ENCODE measurements at places on chromosomes 1 and 21.

GRCh38 chr1:228190778-228191177, 17.1 kb upstream of the OBSCN start:
- DNase-seq, result no peak

- no peak for DNase-seq
Observed at GRCh38 chr21:44449473-44450363, 5.6 kb upstream of the LRRC3 start.

GRCh38 chr1:224707843-224708725, 92.0 kb downstream of the CNIH3 start:
- DNase-seq, result no peak

- DNase-seq, result no peak
Observed at GRCh38 chr1:111499026-111499785, 4.2 kb downstream of the ADORA3 start.

DNA sequence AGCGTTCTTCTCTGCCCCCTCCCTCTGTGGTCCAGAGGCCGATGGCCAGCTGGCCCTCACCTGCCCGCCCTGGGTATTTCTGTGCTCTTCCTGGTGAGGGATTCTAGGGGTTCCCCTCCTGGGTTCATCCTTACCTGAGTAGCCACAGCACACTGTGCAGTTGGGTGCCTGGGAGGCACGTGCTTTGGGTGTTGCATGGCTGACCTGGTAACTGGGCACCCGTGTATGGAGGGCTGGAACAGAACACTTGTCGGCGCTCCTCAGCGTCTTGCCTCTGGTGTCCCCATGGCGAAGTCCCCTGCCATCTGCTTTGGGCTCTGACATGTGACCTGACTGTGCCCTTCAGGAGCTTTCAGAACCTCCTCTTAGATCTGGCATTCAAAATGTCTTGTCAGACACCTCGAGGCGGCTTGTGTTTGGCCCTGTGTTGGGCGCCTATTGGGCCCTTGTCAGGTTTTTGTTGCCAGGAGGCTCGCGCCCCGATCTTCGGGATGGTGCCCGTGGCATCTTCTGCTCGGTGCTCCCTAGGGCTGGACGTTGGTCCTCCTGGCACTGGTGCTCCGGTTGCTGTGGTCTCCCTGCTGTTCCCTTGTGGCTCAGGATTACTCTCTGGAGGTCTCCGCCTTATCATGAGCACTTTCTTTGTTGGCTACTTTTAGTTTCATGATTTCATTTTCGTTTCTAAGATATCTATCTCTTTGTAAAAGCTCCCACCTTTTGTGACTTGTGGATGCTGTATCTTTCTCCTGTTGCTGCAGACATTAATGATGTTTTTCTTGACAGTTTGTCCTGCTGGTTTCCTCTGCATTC, 28.5 kb downstream of the SKI start:
- no peak for DNase-seq

DNA sequence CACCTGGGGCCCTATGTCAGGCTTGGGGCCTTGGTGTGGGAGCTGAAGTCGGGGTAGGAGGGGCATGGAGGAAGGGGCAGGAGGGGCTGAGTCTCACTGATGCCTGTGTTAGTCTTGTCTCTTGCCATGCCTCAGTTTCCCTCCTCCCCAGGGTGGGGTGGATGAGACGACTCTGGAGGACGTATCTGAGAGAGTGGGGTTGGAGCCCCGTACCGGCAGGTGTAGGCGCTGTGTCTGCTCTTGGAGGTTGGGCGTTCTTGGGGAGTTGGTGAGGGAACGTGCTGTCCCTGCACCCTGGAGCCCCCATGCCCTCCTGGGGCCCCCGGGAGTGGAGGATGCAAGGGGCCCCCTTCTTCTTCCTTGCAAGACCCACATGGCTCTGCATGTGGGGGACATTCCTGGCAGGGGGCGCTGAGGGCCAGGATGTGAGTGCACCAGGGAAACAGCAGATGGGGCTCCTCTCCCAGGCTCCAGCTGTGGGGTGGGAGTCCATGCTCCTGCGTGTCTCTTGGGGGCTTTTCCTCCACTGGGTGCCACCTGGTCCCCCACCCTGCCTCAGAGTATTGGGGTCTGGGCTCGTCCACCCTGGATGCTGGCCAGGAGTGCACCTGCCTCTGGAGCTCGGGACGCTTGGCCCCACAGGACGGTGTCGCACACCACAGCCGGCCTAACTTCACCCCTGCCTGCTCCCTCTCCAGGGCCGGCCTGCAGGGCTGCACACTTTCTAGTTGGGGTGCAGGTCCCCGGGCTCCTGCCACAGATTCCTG, 1.4 kb upstream of the TNFRSF14 start:
- DNase-seq, result no peak

- no peak for DNase-seq
Observed at GRCh38 chr1:67589519-67590233, 95.3 kb upstream of the GADD45A start.

DNA sequence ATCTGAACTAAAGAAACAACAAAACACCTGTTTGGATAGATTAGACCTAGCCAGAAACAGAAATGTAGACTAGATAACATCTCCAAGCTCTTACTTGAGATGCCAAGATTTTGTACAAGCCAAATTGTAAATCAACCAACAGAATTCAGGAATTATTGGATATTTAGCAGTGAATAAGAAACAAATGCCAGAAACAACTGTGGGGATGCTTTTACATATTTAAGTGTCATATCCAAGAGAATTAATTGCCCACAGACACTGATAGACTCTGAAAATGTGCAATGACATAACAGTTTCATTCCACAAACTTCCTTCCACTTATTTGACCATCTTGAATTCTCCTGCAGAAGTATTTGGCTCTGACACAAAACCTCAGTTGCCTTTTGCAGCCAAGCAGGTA, 92.3 kb downstream of the SGIP1 start:
- DNase-seq, result no peak

GRCh38 chr1:215198021-215198420, 115.5 kb downstream of the KCNK2 start:
- DNase-seq, result no peak

DNA sequence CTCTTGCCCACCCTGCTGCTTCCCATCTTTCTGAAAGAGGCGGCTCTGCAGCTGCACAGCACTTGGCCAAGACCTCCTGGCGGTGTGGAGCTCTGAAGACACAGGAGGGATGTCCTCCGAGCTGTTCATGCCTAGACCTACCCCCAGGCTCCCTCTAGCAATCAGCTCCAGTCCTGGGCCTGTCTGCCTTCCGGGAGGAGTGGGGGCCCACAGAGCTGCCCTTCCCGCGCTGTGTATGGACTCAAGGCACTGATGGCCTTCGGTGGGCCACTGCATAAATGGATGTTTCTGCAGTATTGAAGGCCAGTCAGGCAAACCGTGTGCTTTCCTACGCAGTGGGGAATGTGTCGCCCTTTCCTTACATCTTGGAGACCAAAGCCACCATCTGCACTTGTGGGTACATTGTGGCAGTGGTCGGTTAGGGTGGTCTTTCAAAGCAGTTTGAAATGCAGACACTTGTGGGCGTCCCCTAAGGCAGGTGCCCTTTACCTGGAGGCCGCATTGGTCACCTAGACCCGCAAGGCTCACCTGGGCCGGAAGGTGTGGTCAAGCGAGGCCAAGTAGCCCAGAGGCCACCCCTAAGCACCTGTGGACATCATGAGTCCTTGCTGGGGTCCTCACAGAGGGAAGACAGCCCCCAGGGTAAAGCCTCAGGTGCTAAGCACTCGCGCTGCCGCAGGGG, 912 bp upstream of the PKNOX1 start:
- no peak for DNase-seq

DNA sequence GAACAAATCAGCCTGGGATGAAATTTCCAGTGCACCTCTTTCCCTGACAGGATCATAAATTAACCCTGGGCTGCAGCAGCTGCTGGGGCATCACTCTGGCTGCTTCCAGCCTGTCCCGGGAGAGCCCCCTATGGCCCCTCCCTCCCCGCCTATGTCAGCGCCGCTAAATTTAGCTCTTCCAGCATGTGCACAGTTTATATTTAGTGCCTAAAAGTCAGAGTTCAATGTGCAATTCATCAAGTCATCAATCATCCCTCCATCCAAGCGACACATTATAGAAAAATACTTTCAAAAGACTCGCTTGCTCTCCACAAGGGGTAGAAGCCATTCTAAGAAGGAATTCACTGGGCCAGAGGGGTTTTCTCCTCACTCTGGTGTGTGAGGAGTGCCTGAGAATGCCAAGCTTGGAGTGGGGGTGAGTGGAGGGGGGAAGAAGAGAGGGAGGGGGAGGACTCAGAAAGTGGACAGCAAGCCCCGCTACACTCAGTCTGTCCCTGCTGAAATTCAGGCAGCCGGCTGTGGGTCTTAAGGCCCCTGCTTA, 37.4 kb downstream of the XCL1 start:
- no peak for DNase-seq
